Glutamatergic neuron (in vitro differentiated cells): ENCODE measurements at places on chromosomes 11 and 22. TPM values are rescaled to one million over a fixed set of nuclear protein-coding genes. Genes with fewer than 3 reads are reported as not detected.

- peak; percentile 62 for DNase-seq
Observed at GRCh38 chr11:64809781-64810241, 540 bp downstream of the MEN1 start.

OR4A16 gene
- not detected for total RNA-seq

DNA sequence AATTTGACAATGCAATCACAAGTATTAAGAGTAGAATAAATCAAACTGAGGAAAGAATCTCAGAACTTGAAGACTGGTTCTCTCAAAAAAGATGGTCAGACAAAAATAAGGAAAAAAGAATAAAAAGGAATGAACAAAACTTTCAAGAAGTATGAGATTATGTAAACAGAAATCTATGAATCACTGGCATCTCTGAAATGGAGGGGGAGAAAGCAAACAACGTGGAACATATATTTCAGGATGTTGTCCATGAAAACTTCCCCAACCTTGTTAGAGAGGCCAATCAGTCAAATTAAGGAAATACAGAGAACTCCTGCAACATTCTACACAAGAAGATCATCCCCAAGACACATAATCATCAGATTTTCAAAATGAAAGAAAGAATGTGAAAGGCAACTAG lies 235.7 kb downstream of the SBF2 start:
- DNase-seq: no peak

DNA sequence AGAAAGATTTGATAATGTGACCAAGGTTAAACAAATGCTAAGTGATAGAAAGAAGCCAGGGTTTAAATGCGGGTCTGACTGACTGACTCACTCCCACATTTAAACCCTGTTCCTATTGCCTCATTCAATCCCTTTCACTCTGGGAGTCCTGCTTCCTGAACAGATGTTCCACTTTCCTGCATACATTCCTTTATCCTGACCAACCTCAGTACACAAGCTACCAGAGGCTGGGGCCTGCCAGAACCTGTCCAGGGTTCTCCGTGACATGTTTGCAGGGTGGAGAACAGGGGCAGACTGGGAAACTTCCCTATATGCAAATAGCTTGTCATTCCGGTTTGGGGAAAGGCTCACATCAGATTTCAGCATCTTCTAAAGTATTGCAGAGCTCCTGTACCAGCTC lies 3.0 kb upstream of the ANKK1 start:
- no peak for DNase-seq

- no peak for DNase-seq
Observed at GRCh38 chr11:113322158-113322557, 7.8 kb downstream of the TTC12 start.

GRCh38 chr11:74316772-74317505 lies 5.5 kb upstream of the P4HA3 start:
- DNase-seq: no peak

DNA sequence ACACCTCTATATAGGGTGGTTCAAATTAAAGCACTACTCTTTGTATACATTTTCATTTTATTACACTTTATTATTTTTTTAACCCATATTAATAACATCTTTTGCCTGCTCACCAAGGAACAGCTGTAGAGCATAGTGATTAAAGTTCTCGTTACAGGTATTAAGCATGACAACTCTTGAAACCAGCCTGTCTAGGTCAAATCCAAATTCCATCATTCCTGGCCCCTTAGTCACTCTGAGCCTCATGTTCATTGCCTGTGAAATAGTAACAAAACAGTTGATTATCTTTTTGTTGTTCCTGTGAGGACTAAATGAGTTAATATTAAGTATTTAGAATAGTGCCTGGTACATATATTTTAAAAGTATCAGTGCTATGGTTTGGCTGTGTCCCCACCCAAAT lies 334.5 kb downstream of the RAB38 start:
- no peak for DNase-seq

STIM1 gene
- 9.6 TPM for total RNA-seq

GRCh38 chr22:30731658-30732057 lies 37.0 kb downstream of the OSBP2 start:
- no peak for DNase-seq

DNA sequence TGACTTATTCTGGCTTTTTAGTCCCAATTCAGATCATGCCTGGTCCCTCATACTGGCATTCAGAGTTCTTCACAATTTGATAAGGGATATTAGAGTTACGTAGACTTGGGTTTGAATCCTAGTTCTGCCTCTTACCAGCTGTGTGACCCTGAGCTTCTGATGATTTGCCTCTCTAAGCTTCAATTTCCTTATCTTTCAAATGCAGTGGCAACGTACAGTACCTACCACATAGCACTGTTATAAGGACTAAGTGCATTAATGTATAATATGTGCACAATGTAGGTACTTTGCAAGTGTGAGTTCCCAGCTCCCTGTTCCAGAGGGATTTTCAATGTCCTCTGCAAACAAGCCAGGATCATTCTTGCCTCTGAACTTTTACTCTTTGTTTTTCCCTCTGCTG lies 7.3 kb downstream of the RHOG start:
- no peak for DNase-seq

- DNase-seq: no peak
Observed at GRCh38 chr11:89405629-89406028, 85.5 kb downstream of the NOX4 start.

GRCh38 chr11:27703481-27703880 lies 3.2 kb upstream of the BDNF start:
- DNase-seq: no peak

MPEG1 gene
- not detected for total RNA-seq

- no peak for DNase-seq
Observed at GRCh38 chr11:125338886-125339811, 156.9 kb downstream of the FEZ1 start.

KRTAP5-10 gene
- total RNA-seq: not detected

FBLN1 gene
- 184 TPM for total RNA-seq

SCGB1C1 gene
- total RNA-seq: not detected

DNA sequence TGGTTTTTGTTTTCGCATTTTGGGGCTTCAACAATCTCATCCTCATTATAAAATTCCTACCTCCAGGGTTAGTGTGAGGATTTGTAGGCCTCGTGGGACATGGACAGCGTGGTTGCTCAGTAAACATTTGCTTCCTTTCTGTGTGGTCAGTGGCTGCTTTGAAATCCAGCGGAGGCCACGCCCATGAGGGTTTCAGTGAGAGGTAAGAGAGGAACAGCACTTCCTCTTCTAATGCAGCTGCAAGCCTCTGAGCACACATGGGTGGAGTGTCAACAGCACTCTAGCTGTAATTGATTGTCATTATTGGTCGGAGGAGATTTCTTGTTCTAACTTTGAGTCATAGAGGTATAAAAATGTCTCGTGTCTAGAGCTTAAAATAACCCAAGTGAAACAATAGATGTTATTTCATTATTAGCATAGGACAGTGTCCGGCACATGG lies 6.0 kb upstream of the ARHGAP42 start:
- peak; percentile 55 for DNase-seq

DNA sequence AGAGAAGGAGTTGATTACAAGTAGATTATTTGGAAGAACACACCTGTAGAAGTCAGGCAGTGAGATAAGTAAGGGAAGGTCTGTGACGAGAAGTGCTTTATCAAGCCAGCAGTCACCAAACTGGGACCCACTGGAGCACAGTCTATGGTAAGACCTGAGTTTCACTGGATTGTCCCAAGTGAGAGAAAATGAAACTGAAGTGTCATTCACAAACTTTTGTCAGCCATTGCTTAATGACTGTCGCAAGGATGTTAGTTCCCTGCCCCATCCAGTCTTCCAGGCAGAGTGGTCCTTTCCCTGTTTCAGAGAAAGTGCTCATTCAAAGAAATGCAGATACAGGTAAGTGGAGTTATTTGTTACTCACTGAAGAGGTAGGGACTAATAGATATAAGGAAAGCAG lies 728.0 kb upstream of the TENM4 start:
- DNase-seq: no peak

- DNase-seq: no peak
Observed at GRCh38 chr11:35089666-35090065, 49.3 kb upstream of the CD44 start.

ZNF214 gene
- total RNA-seq: 1.8 TPM

PYGM gene
- total RNA-seq: 5.5 TPM

CDC42EP2 gene
- 23.5 TPM for total RNA-seq

DNA sequence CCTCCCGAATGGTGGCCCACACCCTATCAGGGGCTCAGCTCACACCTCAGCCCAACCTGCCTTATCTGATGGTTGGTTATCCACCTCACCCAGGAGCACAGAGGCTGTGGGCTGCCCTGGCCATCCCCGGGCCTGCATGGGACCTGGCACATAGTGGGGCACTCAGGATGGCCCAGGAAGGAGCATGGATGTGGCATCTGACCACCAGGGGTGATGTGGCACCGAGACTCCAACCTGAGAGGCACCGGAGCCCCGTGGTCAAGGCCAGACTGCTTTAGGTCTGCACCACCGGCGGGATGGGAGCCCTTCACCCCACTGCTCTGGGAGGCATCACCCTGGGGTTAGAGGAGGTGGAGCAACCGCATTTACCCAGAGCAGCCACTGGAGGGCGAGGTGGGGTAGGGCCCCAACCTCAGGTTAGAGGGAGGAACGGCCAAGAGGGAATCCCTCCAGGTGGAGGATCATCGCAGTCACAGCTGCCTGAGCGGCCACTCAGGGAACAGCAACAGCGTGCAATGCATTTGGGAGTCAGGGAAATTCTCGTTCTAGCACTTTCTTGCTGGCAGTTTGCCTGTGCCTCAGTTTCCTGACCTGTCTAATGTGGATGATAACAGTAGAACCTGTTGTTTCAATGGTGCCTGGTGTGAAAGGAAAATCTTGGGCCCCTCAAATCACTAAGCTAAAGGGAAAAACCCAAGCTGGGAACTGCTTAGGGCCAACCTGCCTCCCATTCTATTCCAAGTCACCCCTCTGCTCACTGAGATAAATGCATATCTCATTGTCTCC lies 52.9 kb upstream of the CARS1 start:
- peak; percentile 37 for DNase-seq

DNA sequence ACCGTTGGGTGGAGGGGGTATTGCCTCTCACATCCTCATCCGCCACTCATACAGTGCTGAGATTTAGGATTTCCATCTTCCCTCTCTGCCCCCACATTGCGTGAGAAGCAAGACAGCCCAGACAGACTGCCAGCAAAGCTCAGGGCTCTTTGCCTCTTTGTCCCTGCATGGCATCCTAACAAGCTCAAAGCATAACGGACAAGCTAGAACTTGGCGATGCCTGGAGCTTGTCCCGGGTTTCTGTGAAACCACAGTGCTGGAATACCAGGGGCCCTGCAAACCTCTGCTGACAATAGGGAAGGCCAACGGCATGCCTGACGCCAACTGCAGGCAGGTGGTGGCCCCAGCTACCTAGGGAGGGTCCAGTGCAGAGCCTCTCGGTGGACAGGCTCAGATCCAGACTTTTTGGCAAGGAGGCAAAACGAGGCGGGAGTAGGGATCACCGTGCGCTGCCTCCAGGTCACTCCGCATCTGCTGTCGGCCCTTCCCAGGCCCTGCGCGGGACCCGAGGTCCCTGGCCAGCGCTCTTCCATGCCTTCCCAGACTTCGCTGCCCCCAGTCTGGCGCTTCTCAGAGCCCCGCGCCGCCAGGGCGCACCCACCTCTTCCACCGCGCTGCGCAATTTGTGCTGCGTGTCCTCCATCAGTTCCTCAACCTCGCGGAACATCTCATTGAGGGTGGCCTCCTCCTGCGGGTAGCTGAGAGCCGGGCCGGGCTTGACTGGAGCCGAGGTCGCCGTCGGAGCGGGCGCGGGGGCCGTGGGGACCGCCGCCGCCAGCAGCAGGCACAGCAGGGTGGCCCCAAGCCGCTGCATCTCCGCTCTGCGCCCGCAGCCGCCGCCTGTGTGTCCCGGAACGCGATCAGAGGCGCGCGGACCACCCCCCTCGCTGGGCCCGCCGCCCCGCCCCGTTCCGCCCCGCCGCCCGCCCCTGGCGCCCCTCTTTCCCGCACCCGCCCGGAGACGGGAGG lies at the start of gene DKK3:
DKK3 (minus strand) TSS at position 858 of the 969 bp plus-strand sequence; CDS start at position 814, 44 bp downstream.
- DNase-seq: peak; percentile 55

- no peak for DNase-seq
Observed at GRCh38 chr11:61762798-61763197, 10.4 kb downstream of the MYRF start.

DNA sequence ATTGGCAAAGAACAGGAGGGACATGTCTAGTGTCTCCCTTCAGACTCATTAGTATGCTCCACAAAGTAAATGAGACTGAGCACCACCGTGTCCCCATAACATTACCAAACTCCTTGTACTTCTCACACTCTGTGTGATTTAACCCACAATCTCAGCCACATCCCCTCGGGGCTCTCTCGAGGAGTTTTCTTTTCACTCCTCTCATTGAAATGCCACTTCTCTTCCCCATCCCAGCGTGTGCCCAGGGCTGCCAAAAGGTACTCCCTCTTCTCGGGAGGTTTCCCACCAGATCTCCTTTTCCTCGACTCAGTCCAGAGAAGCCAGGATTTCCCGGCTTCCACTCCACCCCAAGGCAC lies 1.1 kb downstream of the RBFOX2 start:
- no peak for DNase-seq

OR1S2 gene
- total RNA-seq: not detected

RANBP1 gene
- 144 TPM for total RNA-seq

GRCh38 chr11:119445850-119446249 lies 22.9 kb upstream of the THY1 start:
- no peak for DNase-seq

- DNase-seq: no peak
Observed at GRCh38 chr22:26804315-26804714, 146.9 kb downstream of the MIAT start.

- no peak for DNase-seq
Observed at GRCh38 chr11:12017243-12017678, 8.8 kb upstream of the DKK3 start.

GRCh38 chr11:79794484-79795393 lies 353.9 kb upstream of the TENM4 start:
- DNase-seq: no peak

GRCh38 chr22:20829491-20830134 lies 29.0 kb downstream of the PI4KA start:
- DNase-seq: no peak

CRYBB1 gene
- total RNA-seq: not detected

- DNase-seq: no peak
Observed at GRCh38 chr11:44645827-44646226, 80.4 kb downstream of the CD82 start.
